CD8-positive, alpha-beta T cell (primary cell): ENCODE measurements at places on chromosomes 2 and 18.

DNA sequence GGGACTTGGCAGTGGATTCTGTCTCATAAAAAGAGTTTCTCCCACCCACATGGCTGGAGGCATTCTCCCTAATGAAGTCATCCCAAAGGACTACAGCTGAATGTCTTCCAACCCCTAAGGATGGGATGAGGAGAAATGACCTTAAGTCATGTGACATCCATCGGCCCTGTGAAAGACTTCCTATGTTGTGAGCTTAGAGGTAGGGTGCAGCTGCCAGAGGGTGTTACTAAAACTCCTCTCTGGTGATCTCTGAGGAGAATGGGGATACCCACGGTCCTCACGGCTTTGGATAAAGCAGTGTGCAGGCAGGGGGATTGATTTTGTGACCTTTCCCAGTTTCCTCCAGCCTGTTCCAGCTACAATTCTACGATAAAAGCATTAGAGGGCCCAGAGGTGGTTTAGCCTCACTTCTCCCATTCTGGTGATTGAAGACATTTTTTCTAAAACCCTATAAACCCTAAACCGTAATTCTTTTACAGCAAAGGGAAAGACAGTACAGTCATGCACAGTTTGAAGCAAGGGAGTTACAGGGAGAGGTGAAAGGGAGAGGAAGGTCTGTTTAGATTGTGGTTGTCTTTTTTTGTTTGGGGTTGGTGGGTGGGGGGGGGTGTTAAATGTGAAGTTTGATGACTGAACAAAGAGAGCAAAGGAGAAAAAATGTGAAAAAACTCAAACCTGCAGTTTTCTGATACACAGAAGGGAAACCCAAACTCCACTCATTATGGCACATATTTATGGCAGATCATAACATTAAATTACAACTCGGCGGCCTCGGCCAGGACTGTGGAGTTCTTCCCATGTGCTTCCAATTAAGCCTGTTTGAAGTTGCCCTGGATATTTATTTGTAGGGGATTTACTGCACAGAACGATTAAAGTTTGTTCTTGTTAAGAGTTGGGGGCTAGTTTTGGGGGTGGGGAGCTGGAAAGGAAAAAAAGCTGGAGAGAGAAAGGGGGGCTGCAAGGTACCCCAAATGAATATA, 26.6 kb upstream of the SLC14A2 start:
- DNase-seq: no peak

- DNase-seq: no peak
Measured at GRCh38 chr2:11220445-11220844, 65.2 kb downstream of the SLC66A3 start.

DNA sequence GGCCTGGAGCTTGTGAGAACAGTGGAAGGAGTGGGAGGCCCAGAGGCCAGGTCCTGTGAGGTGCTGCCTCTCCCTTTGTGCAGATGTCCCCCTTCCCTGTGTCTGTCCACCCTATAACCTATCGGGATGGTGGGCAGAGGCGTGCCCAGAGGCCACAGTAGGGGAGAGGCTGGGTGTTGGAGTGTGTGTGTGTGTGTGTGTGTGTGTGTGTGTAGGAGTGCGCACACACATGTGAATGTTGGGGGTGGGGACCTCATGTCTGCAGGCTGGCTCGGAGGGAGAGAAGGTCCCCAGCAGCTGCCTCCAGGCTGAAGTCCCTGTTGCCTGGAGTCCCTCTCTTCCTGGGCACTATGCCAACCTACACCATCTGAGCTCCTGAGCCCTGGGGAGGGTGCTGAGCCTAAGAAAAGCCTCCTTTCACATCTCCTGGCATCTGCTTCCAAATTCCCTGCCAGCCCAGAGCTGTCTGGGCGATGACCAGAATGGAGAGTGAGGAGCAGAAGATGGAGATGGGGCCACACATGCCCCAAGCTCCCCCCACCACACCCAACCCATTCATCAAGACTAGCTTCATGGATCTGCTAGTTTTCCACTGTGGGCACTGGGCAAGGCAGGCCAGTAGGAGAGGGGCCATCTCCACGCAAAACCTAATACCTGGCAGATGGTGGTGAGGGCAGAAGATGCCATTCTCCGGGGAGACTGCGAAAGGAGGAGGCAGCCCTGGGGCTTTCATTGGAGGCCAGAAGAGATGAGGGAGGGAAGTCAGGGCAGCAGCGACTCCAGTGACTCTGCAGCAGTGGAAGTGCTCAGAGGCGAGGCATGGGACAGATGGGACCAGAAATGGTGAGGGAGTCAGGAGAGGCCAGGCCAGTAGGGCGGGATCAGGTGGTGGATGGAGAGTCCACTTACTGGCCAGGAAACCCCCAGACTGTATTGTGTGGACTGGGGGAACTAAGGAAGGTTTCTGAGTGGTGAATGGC, 20.3 kb downstream of the KCNK3 start:
- no peak for DNase-seq

- no peak for DNase-seq
Measured at GRCh38 chr2:200252265-200253067, 54.0 kb upstream of the SPATS2L start.

GRCh38 chr2:151624271-151624670, 110.0 kb downstream of the NEB start:
- DNase-seq: no peak

DNA sequence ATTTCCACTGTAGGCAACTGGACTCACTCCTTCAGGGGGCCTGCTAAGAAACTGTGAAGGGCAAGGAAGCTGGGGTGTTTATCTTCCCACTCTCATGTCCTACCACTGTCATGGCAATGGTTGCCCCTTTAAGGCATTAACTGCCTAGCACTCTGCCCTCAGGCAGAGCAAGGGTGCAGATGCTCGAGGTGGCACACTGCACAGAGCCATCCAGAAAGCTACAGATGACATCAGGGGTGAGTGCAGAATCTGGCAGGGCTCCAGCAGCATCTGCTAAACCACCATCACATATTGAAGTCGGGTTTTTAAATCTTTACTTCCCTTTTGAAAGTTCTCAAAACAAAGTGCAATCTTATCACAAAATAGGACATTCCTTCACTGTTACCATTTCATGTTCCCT, 75.4 kb downstream of the RAPGEF4 start:
- peak; percentile 31 for DNase-seq

DNA sequence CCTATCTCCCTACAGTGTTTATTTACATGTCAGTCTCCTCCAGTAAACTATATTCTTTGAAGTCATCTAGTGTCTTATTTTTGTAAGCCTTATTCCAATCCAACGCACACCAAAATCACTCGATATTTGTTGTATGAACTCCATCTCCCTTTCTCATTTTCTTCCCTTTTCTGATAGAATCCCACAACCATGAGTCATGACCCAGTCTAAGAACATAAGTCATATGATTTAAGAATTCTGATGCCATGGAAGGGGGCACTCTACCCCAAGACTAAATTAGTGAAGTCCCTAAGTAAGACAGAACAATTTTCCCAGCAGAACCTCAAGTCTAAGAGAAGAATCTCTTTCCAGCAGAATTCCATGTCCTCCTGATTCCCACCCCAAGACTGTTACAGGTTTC, 5.4 kb downstream of the CHMP3 start:
- no peak for DNase-seq

GRCh38 chr2:6506361-6506794, 359.3 kb downstream of the CMPK2 start:
- DNase-seq: no peak
